Left ventricle myocardium inferior (tissue), 1 donor: ENCODE measurements at places on chromosomes 13 and 19.

- no peak for DNase-seq
Measured at GRCh38 chr13:99307247-99307646, at the start of gene GPR183. Gene GPR183 (minus strand): TSS chr13:99307399. CDS start chr13:99296145, 11,254 bp downstream.

GRCh38 chr19:18049385-18049784, 37.3 kb downstream of the IL12RB1 start:
- peak; percentile 96 for DNase-seq

DNA sequence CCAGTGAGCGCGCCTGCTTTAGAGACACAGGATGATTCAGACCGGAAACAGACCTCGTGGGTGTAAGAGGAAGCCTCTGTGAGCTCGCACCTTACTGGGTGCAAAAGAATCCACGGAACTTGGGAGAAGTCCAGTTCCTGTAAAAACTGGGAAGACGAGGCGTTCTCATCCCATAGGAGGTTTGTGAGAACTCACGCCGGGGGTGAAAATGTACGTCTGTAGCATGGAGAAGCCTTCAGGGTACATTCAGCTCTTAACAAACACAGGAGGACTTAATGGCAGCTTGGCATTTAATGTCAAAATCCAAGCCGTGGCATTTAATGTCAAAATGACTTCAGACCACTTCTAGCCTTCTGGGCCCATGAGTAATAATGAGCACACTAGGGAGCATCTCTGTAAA, 17.4 kb upstream of the OR7D2 start:
- DNase-seq = no peak

GRCh38 chr13:32905063-32905863, 111.0 kb upstream of the KL start:
- DNase-seq = no peak

DNA sequence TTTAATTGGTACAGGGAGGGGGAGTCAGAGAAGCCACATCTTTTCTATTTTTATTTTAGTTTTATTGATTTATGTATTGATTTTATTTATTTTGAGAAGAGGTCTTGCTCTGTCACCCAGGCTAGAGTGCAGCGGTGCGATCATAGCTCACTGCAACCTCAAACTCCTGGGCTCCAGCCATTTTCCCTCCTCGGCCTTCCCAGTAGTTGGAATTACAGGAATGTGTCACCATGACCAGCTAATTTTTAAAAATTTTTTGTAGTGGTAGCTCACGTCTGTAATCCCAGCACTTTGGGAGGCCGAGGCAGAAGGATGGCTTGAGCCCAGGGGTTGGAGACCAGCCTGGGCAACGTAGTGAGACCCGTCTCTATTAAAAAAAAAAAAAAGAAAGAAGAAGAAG, 4.1 kb downstream of the IL27RA start:
- DNase-seq = no peak
